ENCODE measurements at places on chromosomes 2 and 18.

GRCh38 chr18:44732599-44732998, 51.9 kb downstream of the SETBP1 start:
- peak; percentile 57 for DNase-seq

- DNase-seq: no peak
Measured at GRCh38 chr2:197073701-197074433, 147.4 kb upstream of the PGAP1 start.

DNA sequence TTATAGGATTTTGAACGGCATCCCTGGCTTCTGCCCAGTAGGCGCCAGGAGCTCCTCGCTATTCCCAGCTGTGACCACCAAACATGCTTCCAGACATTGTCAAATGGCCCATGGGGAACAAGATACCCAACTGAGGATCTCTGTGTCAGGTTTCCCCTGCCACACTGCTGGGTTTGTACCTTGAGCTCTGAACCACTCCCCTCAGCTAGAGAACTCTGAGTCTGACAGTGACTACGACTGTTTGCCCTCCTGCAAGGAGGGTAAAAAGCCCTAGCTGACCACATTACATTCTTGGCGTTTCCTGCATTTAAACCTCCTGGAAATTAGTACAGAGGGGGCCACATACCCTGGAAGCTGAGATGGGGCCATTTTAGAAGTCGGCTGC, 12.4 kb downstream of the LRRFIP1 start:
- no peak for DNase-seq

DNA sequence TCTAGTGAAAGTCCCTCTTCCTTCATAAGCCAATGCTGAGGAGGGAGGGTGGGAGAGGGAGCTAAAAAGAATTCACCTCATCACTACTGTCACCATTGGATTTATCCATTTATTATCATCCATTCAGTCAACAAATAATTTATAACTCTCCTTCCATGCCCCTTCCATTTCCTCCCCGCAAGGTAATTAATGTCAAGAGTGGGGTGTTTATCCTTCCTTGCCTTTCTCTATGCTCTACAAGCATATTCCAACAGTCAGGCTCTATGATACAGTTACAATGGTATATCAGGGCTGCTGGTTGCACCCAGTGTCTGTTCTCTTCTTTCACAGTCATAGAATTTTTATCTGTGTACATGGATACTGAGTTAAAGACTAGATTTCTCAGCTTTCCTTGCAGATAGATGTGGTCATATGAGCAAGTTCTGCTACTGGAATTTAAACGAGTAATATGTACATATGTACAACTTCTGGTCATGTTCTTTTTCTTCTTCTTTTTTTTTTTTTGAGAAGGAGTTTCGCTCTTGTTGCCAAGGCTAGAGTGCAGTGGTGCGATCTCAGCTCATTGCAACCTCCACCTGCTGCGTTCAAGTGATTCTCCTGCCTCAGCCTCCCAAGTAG, 5.1 kb upstream of the MFSD6 start:
- no peak for DNase-seq

GRCh38 chr2:237497838-237498186, 10.8 kb downstream of the MLPH start:
- DNase-seq: no peak

DNA sequence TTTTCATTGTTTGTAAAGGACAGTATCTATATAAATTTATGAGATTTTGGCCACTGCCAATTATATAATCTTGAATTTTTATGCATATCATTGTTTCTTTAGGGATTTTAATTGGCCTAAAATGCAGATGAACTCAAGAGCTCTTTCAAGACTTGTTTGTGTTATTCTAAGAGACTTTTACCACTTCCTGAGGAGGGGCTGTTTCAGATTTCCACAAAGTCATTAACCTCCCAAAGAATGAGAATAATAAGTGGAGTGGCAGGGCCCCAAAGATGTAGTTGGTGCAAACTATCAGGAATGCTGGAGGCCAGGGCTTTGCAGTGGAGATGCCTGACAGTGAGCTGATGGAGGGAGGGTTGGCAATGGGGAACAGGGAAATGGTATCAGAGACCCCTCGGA, 15.5 kb upstream of the ACVR1 start:
- DNase-seq: no peak

- DNase-seq: no peak
Measured at GRCh38 chr2:19101968-19102367, 256.5 kb downstream of the OSR1 start.

- no peak for DNase-seq
Measured at GRCh38 chr18:76209597-76209996, 285.4 kb downstream of the ZNF516 start.

GRCh38 chr18:63322206-63322605, 2.6 kb upstream of the BCL2 start:
- DNase-seq: no peak

GRCh38 chr2:469514-469913, 181.6 kb upstream of the ALKAL2 start:
- no peak for DNase-seq

DNA sequence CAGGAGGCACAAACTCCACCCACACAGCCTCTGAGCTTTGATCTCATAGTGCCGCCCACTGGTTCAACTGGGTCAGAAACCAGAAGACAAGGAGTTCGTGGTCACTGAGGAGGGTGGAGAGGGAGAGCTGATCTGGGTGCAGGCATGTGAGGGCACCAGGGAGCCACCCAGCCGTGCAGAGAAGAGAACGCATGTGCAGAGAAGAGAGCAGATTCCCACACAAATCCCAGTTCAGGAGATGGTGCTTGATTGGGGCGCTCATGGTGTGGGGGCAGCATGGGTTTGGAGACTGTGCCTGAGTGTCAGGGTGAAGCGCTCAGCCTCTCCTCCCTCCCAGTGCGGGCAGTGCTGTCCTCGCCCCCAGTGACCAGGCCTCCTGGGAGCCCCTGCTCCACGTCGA, 375.2 kb upstream of the MYT1L start:
- DNase-seq: no peak

DNA sequence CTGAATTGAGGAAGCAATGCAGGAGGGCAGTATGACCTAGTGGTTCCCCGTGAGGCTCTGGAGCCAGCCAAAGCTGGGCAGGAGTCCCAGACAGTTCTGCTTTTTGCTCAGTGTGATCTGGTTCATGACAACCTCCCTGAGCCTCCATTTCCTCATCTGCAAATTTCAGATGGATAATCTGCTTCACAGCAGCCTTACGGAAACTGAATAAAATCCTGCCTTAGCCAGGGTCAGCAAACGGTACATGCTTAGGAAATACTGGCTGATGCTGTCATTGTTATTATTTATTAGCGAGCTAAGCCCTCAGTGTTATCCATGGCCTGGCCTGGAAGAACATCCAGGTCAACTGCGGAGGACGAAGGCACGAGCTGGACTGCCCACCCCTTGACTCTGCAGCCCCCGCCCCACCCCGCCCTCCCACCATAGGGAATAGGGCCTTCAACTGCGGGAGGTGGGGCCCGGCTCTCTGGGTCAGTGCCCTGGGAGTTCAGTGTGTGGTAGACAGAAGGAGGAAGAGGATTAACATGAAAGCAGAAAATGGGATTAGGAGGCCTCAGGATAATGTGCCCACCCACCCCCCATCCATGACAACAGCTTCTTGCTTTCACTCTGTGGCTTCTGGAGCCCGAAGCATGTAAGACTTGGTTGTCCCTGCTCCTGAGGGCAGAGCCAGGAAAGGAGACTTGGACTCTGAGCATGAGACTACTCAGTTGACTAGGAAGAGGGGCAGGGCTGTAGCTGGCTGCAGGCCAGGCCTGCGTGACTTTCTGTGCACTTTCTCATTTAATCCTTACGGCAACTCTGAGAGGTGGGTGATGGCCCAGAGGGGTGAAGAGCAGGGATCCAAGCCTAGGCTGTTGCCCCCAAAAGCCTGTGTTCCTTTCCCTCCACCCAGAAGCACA, 13.1 kb downstream of the PKDCC start:
- DNase-seq: no peak

- peak; percentile 12 for DNase-seq
Measured at GRCh38 chr18:30192216-30192615, 850.3 kb downstream of the DSC3 start.

GRCh38 chr18:354471-354870, 86.6 kb upstream of the THOC1 start:
- no peak for DNase-seq

GRCh38 chr2:110766291-110766690, 33.9 kb downstream of the ACOXL start:
- no peak for DNase-seq

DNA sequence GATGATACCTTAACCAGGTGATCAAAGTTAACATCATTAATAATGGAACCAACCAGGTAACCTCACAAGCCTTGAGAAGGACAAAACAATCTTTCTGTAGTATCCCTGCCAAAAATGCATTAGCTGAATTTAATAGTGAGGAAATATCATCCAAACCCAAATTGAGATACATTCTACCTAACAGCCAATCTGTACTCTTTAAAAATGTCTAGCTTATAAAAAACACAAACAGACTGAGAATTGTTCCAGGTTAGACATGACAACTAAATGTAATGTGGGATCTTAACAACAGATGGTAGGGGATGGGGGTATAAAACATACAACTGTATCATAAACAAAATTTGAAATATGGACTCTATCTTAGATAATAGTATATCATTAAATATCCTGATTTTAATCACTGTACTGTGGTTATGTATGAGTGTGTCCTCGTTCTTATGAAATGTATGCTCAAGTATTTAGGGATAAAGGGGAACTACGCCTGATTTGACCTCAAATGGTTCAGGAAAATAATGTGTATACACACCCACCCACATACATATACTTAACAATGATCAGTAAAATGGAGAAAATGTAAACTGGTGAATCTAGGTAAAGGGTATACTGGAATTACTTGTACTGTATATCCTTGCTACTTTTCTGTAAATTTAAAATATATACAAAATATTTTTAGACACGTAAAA, 1.7 kb downstream of the FANCL start:
- DNase-seq: no peak

- DNase-seq: no peak
Measured at GRCh38 chr18:3721771-3722648, 272.0 kb downstream of the TGIF1 start.

GRCh38 chr2:1846046-1847015, 102.0 kb upstream of the PXDN start:
- DNase-seq: no peak

DNA sequence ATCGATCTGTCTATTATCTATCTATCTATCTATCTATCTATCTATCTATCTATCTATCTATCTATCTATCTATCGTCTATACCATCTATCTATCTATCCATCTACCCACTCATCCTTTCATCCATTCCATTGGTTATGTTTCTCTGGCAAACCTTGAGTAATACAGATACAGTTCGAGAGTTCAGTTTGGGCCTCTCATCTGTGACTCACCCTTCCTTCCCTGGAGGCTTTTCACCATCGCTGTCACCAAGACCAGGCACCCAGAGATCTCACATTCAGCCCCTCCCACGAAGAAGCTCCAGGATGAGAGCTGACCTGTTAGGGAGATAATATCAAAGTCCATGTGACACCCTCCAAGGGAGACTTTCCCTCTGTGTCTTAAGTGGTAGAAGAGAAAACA, 164.1 kb upstream of the CELF4 start:
- no peak for DNase-seq

GRCh38 chr18:54094474-54094873, 130.0 kb downstream of the MBD2 start:
- DNase-seq: no peak

DNA sequence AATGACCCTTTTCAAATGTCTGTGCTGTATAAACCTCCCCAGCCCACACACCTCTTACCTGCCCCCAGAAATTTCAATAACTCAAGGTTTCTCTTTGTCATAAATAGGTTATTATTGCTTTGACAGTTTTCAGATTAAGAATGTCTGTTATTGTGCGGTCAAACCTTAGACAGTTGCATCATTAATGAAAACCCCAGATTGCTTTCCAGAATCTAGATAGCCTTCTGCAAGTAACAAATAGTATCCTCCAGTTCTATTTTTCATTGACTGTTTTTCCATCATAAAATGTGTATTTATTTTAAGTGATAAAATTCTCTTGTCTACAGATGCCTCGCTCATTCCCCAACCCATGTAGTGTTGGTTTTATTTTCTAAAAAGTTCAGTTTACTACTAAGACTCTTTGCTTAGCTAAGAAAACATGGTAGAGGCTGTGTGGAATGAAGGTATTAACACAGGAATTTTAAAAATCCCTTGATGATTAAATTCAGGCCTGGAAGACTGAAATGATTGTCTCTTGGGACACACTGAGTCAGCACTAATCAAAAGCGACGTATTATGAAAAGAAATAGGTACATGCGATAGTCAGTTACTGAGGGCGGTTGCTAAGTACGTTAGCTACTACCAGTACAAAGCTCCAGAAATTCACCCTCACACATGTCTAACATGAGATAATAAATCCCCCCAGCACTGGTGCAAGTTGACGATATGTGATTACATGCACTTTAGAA, 38.4 kb upstream of the ITGAV start:
- DNase-seq: no peak

GRCh38 chr2:34652636-34653035, 1053.5 kb upstream of the FAM98A start:
- peak; percentile 34 for DNase-seq

- no peak for DNase-seq
Measured at GRCh38 chr2:217905395-217905794, 97.4 kb downstream of the TNS1 start.

DNA sequence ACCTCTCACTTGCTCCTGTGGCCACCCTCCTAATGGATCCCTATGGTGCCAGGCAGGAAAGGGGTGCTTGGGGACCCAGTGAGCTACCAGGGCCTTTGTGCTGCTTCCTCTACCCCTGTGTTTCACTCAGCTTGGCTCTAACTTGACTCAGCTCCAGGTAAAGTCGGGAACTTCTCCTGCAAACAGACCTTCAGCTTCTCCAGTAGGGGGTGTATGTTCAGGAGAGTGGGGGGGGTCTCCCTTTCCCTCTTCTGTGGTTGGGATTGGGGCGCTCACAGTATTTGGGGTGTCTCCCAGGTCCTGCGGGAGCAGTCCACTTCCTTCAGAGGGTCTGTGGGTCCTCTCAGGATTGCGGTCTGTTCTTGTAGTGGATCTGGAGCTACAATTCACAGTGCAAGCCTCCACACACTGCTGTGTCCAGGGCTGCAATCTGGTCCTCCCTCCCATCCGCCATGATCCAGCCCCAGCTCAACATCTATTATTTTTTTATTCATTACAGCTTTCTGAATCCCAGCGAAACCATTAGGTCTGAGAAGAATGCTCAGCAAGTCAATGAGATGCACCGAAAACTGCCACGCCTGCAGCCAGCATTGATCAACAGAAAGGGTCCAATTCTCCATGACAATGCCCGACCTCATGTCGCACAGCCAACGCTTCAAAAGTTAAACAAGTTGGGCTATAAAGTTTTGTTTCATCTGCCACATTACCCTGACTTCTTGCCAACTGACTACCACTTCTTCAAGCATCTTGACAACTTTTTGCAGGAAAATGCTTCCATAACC, 26.4 kb upstream of the SAP130 start:
- no peak for DNase-seq

Data from mesendoderm (in vitro differentiated cells).